Kasumi-1 (cell line): ENCODE measurements at places on chromosomes 12 and 14.

DNA sequence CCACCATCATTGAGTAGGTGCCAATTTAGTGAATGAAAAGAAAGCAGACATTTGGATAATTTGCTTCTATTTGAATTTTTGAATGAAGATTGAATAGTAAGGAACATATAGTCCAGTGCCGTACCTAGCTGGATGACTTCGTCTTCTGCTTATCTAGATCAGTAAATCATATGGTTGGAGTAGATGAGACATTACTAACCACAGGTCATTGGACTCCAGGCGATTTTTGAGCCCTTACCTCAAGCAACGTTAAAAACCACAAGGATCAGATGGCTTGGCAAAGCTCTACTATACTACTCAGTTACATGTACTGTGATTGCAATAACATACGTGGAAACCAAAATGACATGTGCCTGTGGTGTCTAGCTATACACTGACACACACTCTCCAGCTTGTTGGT is 1.7 kb upstream of the SPATS2 start:
- no peak for DNase-seq

- no peak for DNase-seq
Observed at GRCh38 chr14:24263848-24264247, 871 bp upstream of the TGM1 start.

- no peak for DNase-seq
Observed at GRCh38 chr14:51609955-51610283, 41.8 kb upstream of the FRMD6 start.

DNA sequence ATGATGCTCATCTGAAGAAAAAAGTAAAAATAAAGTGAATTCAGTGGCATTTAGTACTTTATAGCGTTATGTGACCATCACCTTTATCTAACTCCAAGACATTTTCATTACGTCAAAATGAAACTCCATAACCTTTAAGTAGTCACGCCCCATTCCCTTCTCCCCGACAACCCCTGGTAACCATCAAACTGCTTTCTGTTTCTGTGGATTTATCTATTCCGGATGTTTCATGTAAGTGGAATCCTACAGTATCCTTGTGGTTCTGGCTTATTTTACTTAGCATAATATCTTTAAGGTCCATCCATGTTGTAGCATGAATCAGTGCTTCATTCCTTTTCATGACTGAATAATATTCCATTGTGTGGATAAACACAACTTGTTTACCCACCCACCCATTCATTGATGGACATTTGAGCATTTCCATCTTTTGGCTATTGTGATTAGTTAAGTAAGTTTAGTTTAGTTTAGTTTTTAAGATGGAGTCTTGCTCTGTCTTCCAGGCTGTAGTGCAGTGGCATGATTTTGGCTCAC is 18.5 kb upstream of the MAP1LC3B2 start:
- DNase-seq, result no peak

DNA sequence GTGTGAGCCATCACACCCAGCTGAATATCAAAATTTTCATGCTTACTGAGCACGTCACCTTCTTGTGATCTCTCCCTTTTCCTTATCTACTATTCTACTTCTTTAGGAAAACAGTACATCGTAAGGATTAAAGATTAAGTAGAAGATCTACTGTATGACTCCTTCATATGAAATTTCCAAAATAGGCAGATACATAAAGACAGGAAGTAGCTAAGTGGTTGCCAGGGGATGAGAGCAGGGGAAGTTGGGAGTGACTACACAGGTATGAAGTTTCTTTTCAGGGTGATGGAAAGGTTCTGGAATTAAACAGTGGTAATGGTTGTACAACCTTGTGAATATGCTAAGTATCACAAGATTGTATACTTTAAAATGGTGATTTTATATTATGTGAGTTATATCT is 36.5 kb upstream of the CERS5 start:
- DNase-seq, result no peak
